Right lung (tissue), 10 donors: ENCODE measurements at places on chromosomes 4 and X. TPM values are rescaled to one million over a fixed set of nuclear protein-coding genes. Genes with fewer than 3 reads are reported as not detected.

DNA sequence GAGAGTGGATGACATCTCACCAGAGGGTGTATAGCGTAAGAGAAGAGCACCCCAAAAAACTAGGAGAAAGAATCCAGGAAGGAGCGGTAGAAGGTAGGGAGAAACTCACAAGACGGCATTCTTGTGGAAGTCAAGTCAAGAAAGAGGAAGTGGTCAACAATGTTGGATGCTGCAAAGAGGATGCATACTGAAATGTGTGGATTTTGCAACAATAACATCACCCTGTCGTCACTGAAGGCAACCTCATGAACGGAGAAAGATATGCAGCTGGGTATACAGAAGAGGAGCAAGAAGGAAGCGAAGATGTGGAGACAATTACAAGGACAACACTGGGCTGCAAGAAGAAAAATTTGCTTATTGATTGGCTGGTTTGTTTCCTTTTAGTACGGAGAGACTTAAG lies 11.4 kb upstream of the TAPT1 start:
- DNase-seq, result no peak

DNA sequence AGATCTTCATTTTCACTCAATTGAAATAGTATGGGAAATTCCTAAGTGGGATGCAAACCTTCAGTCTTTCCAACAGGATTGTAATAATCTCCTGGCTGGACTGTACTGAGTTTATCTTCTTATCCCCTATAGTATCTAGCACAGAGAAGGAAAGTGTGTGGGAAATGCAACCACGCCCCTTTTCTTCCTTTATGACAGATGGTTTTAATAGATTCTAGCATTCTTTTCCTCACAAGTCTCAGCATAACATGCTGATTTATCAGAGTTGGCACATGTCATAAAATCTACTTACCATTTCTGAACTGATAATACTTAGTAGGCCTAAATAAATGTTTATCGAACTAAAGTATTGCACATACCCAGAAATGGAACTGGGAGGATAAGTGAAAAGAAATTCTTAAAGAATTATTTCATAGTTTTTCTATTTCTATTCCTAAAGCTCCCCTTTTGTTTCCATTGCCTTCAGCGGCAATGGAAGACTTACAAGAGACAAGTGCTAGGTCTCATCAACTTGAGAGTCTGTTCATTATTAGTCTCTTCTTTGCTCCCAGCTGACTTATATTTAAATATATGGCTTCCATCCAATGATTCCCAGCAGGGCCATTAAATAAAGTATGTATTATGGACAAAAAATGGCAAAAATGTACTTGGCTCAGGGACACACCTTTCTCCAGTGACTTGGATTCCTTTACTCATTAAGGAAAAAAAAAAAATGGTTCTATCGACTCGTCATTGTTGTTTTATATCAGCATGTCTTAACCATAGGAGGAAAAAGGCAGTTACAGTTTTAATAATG lies 484.5 kb downstream of the IL1RAPL1 start:
- DNase-seq, result no peak

DNA sequence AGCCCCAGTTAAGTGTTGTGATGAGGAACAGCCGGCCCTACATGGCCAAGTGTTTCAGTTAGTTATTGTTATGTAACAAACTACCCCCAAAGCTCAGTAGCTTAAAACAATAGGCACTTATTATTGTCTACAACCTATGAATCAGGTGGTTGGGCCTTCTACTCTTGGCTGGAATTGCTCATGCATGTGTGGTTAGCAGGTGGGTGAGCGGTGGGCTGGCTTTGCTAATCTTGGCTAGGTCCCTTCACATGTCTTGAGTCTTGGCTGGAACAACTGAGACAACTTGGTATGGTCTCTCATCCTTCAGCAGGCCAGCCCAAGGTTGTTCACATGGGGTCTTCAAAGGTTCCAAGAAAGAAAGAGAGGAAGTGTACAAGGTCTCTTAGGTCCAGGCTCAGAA lies 54.5 kb upstream of the CHRNA9 start:
- no peak for DNase-seq

- DNase-seq, result no peak
Observed at GRCh38 chr4:25842229-25842845, 20.5 kb downstream of the SEL1L3 start.

DNA sequence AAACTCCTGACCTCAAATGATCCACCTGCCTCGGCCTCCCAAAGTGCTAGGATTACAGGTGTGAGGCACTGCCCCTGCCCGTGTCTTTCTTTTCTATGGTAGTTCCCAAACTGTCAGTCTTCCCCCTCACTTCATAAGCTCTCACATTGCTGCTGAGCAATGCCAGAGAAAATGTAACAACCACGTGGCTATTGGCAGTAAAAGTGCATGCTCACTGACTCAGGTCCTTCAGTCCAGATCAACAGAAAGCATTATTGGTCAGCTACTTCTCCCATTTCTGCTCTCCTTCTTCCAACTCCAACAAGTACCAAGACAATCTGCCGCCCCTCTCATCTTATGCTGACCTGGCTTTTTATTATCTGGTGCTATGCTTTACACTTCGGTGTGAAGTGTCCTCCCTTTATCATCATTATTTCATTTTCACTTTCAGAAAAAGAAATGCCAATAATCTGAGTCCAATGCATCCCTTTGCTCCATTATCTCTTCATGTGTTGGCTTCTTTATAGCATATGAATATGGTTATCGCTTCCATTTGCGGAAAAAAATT lies 133.8 kb upstream of the UGT8 start:
- no peak for DNase-seq

Gene EGF
- 0.90 TPM for polyA plus RNA-seq

DNA sequence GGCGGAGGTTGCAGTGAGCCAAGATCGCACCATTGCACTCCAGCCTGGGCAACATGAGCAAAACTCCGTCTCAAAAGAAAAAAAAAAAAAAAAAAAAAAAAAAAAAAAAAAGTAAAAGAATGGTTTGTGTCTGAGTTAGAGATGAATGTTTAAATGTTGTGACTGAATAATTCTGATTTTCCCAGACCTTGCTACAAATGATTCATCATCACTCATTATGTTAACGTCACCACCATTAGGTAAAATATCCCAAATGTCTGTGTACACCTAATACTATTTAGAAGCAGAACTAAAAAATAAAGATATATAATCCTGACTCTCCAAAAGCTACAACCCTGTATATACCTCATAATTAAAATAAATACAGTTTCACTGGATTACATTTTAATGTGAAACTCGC lies 70.8 kb downstream of the HHIP start:
- no peak for DNase-seq

GRCh38 chrX:68438575-68438974 lies 5.3 kb upstream of the OPHN1 start:
- DNase-seq, result no peak

- DNase-seq, result no peak
Observed at GRCh38 chr4:95020521-95020920, 262.8 kb downstream of the BMPR1B start.

GRCh38 chr4:102469806-102470205 lies 31.4 kb upstream of the NFKB1 start:
- no peak for DNase-seq

DNA sequence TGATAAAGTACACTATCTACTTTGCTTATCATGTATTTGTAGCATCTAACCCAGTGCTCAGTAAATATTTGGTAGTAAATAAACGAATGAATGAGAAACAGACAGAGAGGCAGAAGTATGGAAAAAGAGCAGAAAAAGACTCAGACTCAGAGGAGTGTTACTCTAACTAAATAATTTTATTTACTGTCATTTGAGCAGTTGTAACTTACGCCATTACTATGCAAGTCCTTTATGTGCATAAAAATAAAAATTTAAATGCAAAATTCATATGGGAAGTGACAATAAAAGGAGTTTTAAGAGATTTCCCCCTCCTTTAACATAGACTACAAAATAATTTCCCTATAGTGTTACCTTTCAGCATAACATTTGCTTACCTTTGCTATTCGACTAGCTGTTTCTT lies 49.5 kb downstream of the ZAR1 start:
- DNase-seq, result no peak
